Hematopoietic multipotent progenitor cell treated with erythropoietin and hydrocortisone succinate and interleukin-3 and kit ligand, for 6 days (in vitro differentiated cells): ENCODE measurements at places on chromosomes 6 and 20.
A peak's percentile ranks its signal among the peaks of the same experiment; 100 is the strongest.

DNA sequence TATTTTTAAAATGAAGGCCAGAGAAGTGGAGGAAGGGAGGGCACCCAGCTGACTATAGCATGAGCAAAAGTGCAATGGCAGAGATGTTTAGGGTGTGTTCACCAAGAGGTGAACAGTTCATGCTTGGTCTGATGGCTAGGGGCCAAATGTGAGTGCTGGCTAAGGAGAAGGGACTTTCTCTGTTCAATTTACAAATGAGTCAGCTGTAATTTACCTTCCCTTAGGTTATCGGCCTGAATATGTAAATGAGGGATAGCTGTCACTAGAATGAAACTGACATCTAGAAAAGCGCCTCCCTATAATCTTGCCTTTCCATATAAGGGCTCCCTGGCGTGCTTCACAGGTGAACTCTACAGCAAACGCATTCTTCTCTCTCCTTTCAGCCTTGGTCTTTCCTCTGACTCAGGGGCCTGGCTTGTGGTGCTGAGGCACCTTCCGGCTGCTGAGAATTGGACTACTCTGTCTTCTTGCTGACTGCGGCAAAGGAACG, 114.7 kb upstream of the BACH2 start:
- DNase-seq = no peak

- no peak for DNase-seq
Measured at GRCh38 chr6:125688138-125688537, 61.3 kb upstream of the HEY2 start.

DNA sequence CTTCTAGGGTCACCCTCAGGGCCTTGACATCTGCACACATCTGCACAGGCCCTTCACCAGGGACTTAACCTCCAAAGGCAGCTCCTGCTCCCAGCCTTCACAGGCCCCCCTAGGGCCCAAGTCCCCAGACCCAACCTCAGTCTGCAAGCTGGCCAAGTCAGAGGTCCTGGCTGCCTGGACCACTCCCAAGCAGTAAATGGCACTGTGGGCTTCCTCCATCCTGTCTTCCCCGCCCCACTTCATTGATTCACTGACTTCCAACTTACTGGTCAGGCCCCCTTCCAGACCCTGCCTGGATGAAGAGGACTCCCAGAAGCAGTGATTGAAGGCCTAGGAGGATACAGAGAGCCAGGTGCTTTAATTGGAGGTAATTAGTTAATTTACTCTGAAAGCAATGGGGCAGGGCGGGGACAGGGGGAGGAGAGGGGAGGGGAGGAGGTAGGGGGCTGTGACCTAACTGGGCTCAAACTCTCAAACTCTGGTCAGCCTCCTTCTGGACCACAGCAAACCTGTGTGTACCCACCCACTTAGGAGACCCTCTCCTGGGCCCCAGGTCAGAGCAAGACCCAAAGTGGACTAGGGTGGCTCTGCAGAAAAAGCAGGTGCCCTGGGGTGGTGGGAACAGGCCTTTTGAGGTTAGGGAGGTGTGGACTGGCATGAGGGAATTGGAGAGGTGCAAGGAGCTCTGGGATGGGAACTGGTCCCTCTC, 51.5 kb downstream of the MRPL14 start:
- no peak for DNase-seq

GRCh38 chr6:148999929-149000468, 253.2 kb downstream of the UST start:
- peak; percentile 9 for DNase-seq

DNA sequence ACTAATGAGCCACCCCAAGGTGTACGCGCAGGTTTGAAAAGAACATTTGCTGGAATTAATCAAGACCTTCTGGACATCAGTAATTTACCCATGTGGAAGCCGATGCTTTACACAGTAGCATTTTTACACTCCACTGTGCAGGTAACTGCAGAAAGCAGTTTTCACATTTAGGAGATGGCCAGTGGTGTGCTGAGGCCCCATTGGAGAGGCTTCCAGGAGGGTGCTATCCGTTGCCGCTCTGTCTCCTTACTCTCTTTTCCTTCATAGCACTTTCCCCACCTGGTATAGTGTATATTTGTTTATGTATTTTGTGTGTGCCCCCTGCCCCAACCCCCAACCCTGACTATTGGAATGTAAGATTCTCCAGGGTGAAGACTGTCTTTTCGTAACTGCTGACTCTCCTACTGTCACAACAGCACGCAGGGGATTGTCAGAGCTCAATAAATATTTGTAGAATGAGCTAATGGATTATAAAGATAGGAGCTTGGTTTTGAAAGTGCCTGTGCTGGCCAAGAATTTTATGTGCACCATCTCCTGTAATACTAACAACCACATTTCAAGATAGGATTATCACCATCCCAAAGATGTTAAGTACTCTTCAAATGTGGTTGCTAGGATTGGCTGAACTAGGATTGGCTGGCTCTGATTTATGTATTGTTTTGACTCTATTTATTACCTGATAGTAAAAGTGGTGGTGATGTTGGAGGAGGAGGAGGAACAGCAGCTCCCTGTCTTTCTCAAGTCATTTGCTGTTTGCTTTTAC, 74.0 kb upstream of the GLP1R start:
- no peak for DNase-seq

DNA sequence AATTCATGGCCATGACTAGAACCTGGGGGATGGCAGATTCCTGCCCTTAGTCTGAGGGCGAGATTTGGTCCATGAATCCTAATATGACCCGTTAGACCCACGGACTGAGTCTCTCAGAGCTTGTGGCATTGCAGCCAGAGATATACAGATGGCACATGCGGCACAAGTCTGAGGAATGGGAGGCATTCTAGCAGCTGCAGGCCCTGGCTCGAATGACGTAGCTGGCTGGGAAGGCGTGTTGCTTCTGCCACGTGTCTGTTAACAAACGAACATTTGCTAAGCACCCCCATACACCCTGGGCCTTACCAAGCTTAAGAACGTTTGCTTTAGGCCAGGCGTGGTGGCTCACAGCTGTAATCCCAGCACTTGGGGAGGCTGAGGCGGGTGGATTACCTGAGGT, 68.0 kb downstream of the CD164 start:
- DNase-seq = no peak

- no peak for DNase-seq
Measured at GRCh38 chr20:4555188-4555890, 166.4 kb upstream of the PRND start.

DNA sequence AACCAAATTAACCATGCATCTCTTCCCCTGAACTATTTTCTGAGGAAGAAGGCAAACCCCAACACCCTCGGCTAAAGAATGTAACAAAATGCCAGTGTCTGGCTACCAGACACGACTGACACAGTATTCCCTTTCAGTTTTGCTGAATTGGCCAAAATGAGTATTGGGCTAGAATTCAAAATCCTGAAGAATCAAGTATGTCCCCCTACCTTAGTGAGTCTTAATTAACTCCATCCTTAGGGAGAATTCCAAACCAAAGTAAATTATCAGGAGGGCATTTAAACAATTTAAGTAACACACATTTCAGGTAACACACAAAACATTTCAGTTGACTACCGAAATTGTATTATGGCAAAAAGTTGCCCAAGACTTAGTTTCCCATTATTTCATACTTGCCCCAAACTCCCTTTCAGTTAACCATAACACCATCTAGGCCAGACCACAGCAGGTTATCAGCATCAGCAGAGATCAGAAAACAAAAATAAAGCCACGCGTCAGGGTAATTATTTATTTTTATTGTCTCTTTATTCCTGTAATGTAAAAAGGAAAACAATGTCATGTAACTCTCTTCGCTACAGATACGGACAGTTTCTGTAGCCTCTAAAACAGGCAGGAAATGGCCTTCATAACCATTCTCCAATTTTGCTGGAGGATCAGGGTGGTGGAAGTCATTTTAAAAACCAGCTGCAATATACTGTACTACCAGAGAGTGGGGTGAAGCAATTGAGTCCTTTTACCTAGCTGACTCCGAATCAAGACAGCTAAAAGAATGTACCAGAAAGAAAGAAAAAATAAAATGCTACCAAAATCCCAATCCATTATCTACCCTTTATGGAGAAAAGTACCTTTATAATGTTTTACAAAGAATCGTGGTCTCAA, 1.9 kb downstream of the SNX5 start:
- peak; percentile 81 for DNase-seq

DNA sequence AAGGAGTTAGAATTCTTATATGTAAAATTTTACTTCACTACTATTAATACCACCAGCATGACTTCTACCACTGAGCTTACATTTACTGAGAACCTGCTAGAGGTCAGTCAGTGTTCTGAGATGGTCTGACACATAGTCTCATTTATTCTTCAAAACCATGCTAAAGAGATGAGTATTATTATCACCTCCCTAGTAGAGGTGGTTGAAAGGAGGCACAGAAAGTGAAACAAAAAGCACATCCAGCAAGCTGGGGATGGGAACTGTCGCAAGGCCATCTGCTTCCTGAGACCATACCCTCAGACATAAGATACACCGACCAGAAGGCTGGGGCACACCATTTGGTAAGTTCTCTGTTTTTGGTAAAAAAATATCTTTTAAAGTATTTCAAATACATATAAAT, 137.7 kb downstream of the INSM1 start:
- peak; percentile 14 for DNase-seq

- DNase-seq = no peak
Measured at GRCh38 chr20:50367739-50368375, 142.3 kb upstream of the PTPN1 start.

DNA sequence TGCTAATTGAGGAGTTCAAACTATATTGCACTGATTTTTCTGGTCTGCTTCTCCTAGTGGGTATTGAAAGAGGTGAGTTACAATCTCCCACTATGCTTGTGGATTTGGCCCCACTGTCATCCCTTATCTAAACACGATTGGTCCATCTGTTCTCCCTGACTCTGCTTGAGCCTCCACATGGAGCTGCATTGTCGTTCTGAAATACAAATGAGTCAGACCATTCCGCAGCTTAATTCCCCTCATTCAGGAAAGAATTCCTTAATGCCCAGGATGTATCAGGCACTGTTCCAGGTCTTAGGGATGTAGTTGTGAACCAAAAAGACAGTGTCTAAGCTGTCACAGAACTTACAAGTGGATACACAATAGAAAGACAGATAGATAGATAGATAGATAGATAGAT, 461.9 kb downstream of the QKI start:
- no peak for DNase-seq

GRCh38 chr6:89956182-89956581, 61.9 kb downstream of the GJA10 start:
- DNase-seq = no peak

DNA sequence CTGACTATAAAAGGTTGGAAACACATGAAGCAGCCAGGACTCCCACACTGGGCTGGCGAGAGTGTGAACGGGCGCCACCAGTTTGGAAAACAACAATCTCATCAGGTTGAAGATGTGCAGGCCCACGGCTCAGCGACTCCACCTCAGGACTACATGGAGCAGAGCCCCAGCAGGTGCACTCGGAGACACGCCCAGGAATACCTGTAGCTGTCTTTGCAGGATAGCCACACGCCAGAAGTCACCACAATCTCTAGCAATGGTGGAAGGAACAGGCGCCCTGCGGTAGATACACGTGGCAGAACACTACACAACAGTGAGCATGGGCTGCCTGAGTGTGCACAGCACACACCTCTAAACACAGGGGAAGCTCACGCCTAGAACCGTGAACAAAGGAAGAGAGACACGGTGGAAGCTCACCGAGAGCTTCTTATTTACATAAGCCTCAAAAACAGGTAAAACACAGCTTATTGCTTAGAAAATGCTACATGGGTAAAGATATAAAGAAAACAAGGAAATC, 28.7 kb upstream of the RPS6KA2 start:
- DNase-seq = no peak

DNA sequence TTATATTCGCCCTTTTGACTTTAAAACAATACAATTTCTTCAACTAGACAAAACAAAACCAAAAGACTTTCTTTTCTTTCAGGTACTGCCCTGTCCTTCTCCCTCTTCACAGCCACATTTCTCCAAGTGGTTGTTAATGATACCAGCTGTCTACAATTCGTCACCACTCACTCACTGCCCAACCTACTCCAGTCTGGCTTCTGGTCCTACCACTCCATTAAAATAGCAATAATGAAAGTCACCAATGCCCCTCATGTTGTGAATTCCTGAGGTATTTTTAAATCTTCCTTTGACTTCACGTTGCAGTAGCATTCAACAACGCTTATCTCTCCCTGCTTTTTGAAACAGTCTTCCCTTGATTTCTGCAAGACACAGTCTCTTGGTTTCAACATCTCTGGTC, 11.6 kb upstream of the MAN1A1 start:
- DNase-seq = no peak

DNA sequence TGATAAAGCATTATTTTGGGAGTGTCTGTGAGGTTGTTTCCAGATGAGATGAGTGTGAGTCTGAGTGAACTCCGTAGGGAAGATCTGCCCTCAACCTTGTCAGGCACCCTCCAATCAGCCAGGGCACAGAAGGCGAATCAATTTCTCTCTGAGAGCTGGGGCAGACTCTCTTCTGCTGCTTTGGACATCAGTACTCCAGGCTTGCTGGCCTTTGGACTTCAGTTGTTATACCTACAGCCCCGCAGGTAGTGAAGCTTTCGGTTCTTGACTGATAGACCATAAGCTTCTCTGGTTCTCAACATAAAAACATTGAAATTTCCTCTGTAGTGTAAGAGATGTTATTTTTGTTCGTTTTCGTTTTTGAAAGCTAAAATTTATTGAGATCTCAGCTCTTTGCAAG, 71.4 kb downstream of the MAFB start:
- no peak for DNase-seq

DNA sequence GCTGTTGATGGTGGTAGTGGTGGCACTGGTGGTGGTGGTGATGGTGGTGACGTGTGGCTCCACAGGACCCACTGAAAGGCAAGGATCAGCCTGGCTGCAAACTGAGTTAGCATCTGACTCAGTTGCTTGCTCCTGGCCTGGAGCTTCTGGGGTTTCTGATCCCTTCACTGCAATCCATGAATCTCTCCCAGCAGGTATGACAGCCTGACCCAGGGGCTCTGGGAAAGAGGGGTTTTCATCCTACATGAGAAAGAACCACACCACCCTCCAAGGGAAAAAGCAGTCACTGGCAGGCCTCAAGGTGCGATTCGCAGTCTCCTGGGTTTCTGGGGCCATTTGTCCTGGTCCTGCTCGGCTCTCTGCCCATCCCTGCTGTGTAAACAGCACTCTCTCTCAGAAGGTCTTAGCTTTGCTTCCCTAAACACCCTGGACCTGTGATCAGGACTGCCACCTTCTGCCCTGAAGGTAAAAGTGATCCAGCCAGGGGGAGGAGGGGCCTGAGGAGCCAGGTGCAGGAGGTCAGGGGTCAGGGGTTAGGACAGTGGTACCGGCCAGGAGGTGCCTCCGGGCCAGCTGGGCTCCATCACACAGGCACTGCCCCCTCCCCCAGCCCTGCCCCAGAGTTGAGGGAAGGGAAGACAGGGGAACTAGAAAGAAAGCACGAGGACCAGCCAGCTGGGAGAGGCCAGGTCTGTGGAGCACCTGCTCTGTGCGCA, 152.0 kb downstream of the BMP7 start:
- DNase-seq = no peak

- DNase-seq = no peak
Measured at GRCh38 chr20:31516651-31517050, 2.4 kb downstream of the HM13 start.

- DNase-seq = peak; percentile 76
Measured at GRCh38 chr6:32785781-32786533, 22.6 kb upstream of the HLA-DQB2 start.

- DNase-seq = no peak
Measured at GRCh38 chr20:62159839-62160238, 16.3 kb downstream of the SS18L1 start.
